Central memory CD4-positive, alpha-beta T cell (primary cell): ENCODE measurements at places on chromosomes 3 and 15.

GRCh38 chr3:15929944-15930571 lies 132.3 kb upstream of the ANKRD28 start:
- DNase-seq = no peak

DNA sequence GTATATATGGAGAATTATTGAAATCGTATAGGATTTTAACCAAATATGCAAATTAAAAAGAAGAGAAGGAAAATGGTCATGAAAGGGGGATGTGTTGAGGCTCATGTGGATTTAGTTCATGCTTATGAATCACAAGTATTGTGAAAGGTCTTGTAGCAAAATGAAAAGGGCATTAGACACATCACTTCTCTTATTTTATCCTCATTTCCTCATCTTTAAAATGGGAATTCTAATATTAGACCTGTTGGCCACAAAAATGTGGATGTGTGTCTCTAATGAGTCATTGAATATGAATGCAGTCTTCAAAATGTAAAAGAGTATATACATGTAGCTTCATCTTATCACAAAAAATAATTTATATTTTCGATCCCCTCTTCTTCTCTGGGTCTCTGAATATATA lies 14.9 kb upstream of the ALCAM start:
- no peak for DNase-seq

- no peak for DNase-seq
Observed at GRCh38 chr3:101675709-101676215, 1.2 kb downstream of the ZBTB11 start.

DNA sequence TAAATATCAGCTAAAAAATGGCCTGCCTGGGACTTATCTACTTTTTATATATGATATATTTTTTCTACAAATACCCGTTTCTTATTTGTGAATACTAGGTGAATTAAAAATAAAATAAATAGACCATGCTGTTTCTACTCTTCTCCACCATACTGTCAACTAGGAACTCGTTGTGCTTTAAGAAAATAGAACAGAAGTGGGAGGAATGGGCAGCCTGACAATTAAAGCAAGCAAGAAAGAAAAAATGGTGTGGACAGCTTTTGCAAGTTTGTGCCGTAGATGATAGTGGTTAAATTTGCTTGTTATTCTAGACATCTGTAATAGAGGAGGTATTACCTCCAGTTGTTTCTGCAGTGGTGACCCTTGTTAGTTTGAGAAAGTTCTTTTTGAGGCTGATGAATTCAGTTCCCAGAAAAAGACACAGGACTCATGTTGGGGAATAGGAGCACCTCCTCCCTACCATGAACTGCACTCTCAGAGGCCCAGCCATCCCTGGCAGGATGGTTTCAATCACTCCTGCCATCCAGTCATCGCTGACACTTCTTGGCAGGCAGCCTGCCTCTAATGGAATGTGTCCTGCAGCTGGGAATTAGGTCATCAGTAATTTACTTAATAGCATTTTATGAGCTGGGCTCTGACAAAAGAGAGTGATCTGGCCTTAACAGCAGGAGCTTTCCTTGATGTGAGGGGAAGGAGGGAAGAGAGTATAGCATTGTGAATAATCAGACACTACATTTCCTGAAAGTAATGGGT lies 105.0 kb upstream of the GAP43 start:
- no peak for DNase-seq

DNA sequence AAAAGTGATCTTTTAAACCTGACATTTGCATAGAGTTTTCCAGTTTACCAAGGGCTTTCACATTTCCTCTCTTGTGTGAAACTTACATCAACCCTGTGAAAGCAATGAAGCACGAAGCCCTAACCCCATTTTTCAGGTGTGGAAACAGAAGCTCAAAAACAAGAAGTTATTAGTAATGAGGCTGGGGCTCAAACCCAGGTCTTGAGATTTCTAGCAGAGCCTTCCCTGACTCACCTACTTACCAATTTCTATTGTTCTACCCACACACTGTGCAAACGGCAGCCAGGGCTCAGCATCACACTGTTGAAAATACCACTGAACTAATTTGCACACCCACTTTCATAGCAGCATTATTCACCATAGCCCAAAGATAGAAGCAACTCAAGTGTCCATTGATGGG lies 117.8 kb upstream of the IGF1R start:
- DNase-seq = no peak
